Ureter (tissue), 1 donor: ENCODE measurements at places on chromosomes 13 and 19. TPM values are rescaled to one million over a fixed set of nuclear protein-coding genes. Genes with fewer than 3 reads are reported as not detected.
A peak's percentile ranks its signal among the peaks of the same experiment; 100 is the strongest.

GRCh38 chr19:45315304-45315703 is 7.4 kb downstream of the CKM start:
- DNase-seq = no peak

The BCAM gene
- 136 TPM for total RNA-seq

The CPAMD8 gene
- 51.8 TPM for total RNA-seq

DNA sequence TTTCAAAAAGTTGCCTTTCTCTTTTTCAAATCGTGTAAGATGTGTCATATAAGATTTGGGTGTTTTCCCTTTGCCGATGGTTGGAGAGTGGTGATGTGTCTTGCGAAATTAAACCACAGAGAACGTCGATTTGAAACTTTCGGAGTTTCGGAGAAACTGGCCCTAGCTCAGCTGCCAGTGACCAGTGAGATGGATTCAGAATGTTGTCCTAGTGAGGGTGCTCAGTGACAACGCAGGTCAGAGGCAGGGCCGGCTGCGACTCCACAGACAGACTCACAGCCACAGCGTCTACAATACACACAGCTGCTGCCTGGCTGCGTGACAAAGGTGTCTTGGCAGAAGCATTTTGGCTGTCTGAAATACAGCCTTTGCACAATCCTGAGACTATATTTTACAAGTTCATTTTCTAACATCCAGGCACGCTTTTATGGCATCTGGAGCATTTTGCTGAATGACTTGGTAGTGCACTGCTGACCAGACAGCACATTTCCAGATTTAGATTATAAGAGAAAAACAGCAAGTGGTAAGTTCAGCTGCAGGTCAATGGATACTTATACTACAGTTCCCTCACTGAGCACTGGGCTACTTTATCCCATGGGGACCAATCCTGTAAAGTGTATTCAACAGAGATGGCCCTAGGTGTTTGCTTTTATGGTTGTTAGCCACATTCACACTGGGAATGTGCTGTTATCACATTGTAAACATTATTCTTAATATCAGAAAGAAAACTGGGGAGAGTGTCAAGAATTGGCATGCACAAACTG is 207.5 kb downstream of the KCNRG start:
- peak; percentile 54 for DNase-seq

The LRRC25 gene
- total RNA-seq = 3.6 TPM

The CXCL17 gene
- total RNA-seq = 77.8 TPM

DNA sequence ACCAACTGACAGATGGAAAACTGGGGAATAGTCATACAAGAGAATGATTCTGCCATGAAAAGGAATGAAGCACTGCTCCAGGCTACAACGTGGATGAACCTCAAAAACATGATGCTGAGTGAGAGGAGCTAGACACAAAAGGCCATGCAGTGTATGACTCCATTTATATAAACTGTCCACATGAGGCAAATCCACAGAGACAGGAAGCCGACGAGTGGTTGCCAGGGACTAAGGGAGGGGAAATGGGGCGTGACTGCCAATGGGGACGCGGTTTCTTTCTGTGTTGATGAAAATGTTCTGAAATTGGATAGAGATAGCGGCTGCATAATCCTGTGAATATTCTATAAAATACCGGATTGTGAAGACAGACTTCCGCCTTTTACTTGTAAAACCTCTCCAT is 10.2 kb downstream of the SMIM7 start:
- DNase-seq = no peak

The OR7D2 gene
- not detected for total RNA-seq

GRCh38 chr19:46287585-46287984 is 9.3 kb upstream of the HIF3A start:
- no peak for DNase-seq

GRCh38 chr13:27783111-27783510 is 9.2 kb upstream of the GSX1 start:
- no peak for DNase-seq

- no peak for DNase-seq
Measured at GRCh38 chr13:37226971-37227370, 121.5 kb upstream of the CSNK1A1L start.

DNA sequence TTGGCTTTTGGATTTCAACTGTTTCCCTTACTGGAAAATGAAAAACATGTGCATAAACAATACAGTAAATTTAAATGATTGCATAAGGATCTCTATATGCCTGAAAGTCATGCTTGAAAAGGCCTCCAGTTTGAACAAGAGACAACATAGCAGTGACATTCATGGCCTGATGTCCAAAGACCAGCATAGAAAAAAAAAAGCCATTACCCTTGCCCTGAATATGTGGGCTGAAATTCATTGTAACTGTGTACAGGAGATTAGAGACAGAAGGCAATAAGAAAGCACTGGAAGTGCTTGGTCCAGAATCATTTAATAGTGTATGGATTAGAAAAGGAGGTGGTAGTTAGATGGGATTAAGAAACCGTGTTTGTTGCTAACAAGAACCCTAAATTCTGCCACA is 15.4 kb downstream of the MIR17HG start:
- DNase-seq = no peak

- DNase-seq = no peak
Measured at GRCh38 chr13:71493189-71493588, 373.8 kb downstream of the DACH1 start.

GRCh38 chr19:18333680-18334079 is 6.7 kb upstream of the PGPEP1 start:
- DNase-seq = no peak

DNA sequence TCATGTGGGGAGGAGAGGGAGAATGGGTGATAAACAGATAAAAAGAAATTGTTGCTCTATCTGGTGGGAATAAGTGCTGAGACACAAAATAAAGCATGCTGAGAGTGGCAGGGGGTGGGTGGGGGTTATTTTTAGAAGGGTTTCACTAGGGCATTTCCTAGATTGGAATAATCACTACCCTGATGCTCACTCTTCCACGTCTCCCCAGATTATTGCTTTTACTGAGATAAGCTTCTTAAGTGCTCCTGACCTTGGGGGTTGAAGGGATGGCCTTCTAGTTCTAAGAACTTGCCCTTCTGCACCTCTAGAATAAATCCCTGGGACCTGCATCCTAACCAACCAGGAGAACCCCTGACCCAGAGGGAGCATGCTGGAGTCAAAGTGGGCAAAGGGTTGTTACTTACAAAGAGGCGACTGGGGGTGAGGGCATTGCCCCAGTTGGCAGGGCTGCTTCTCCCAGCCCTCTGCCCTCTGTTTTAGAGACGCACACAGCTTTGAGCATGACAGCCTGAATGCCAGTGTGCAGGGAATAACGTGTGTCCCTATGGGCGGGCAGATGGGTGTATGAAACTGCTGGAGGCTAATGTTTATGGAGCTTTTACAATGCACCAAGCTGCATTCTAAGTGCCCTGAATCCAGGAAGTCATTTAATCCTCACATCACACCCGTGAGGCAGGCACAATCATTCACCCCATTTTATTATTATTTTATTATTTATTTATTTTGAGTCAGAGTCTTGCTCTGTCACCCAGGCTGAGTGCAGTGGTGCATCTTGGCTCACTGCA is 743 bp downstream of the RDH8 start:
- no peak for DNase-seq

- DNase-seq = no peak
Measured at GRCh38 chr19:19656451-19657396, 6.8 kb downstream of the ATP13A1 start.

GRCh38 chr19:4620675-4621074 is 18.6 kb upstream of the TNFAIP8L1 start:
- no peak for DNase-seq

- no peak for DNase-seq
Measured at GRCh38 chr13:107585469-107586180, 629.7 kb downstream of the LIG4 start.

The IFNL1 gene
- not detected for total RNA-seq

DNA sequence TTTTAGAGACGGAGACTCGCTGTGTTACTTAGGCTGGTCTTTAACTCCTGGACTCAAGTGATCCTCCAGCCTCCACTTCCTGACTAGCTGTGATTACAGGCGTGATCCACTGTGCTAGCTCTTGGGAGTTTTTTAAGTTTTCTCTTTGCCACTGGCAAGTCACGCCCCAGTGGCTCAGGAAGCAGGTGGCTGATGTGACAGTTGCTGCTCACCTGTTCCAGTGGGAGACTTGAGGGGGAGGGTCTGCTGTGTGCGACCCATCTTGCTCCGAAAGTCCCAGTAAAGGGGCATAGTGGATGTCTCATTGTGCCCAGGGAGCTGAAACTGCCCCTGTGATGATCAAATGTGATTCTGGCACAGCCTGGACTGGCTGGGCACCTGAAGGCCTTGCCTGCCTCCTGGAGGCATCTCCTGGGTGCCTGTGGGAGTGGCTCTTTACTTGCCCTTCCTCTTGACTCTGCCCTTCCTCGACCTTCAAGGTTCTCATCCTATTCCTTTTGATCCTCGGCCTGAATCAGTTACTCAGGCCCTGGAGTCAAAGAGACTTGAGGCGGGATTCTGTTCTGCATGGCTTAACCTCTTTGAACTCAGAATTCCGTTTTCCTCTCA is 7.8 kb downstream of the SMARCA4 start:
- DNase-seq = no peak

The CLDND2 gene
- 1.7 TPM for total RNA-seq

DNA sequence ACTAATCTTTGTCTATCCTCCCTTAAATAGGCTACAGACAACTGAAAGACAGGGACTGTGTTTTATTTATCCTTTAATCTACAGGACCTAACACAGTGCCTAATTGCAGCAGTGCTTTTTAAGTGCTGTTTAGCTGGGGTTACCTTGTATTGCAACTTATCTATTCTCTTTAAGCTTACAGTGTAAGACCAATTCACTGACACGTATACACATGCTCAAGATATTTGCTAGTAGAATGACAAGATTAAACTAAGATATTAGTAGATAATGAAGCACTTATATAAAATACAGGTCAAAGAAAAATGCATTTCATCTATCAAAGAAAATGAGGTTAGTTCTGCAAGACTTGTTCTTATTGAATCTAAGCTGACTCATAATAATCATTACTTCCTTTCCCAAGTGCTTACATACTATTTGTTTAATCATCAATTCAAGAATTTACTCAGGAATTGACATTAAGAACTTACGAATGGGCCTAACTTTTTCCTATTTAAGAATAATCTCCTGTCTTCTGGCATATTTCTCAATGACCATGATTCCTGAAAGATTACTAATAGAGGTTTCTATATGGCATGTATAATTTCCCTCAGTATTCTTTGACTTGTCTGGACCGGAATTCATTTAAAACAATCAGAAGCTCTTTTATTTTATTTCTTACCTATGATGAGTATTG is 75.8 kb upstream of the MAB21L1 start:
- no peak for DNase-seq

The ZBTB45 gene
- total RNA-seq = 14.9 TPM
